ENCODE measurements at places on chromosomes 1 and 21.

- DNase-seq: no peak
Measured at GRCh38 chr1:87045761-87046304, 131.4 kb downstream of the HS2ST1 start.

- no peak for DNase-seq
Measured at GRCh38 chr1:69991644-69992043, 213.7 kb downstream of the LRRC40 start.

- no peak for DNase-seq
Measured at GRCh38 chr1:242162140-242162539, 163.2 kb upstream of the MAP1LC3C start.

GRCh38 chr1:30928171-30928570, 19.6 kb upstream of the SDC3 start:
- DNase-seq: no peak

All from PC-3 (cell line).